ENCODE measurements at places on chromosomes 7 and 10. TPM values are rescaled to one million over a fixed set of nuclear protein-coding genes. Genes with fewer than 3 reads are reported as not detected.

- no peak overlapping the region for H3K27ac ChIP-seq
- no peak overlapping the region for H3K4me3 ChIP-seq
- H3K4me1 ChIP-seq: no peaks in the 10 kb centered on the region
Measured at GRCh38 chr10:113340282-113340681, 212.6 kb upstream of the HABP2 start.

DNA sequence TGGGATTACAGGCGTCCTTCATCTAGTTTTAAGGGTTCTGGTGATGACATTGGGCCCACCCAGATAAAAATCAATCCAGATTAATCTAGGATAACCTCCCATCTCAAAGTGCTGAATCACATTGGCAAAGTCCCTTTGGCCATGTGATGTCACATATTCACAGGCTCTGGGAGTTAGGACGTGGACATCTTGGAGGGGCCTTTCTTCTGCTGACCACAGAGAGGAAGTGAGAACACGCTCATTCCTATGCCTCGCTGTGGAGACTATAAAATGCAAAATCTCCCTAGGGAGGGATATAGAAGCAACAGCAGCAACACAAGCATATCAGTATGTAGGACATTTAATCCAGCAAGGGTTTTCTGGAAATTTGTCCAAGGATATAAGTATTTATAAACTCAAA is 266.0 kb upstream of the PITRM1 start:
- no peaks in the 10 kb centered on the region for H3K4me1 ChIP-seq
- no peaks in the 10 kb centered on the region for H3K36me3 ChIP-seq
- H3K4me3 ChIP-seq: no peak overlapping the region
- no peak for DNase-seq
- H3K27ac ChIP-seq: no peak overlapping the region

DNA sequence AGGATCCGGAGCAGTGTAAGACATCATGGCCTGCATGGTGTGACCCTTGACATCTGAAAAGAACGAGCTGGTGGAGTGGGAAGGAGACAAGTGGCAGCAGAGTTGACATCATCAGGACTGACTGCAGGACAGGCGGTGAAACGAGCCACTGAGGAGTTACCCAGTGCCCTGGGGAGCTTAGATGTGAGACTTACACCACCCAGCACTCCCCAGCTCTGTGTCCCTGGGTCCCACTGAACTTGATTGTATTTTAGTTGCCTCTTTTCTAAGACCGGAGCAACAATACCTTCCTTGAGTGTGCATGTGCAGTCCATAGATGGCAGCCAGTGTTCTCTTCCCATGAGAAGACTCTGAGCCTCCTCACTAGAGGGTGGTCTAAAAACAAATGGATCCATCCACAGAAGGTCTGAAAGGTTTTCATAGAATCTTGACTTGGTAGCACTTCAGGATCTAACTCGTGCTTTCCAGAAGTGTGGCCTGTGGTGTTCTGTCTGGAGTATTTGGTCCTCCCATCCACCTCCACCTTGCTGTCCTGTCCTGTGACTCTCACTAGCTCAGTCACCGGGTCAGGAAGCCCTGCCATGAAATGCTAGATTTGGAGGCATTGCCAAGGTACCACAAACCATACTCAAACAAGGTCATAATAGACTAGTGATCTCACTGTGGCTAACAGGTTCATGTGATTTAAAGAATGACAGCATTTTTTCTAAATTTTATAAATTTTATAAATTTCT is 59.0 kb downstream of the IKZF1 start:
- H3K27ac ChIP-seq: no peak overlapping the region
- no peaks in the 10 kb centered on the region for H3K4me1 ChIP-seq
- no peaks in the 10 kb centered on the region for H3K36me3 ChIP-seq
- DNase-seq: no peak

DNA sequence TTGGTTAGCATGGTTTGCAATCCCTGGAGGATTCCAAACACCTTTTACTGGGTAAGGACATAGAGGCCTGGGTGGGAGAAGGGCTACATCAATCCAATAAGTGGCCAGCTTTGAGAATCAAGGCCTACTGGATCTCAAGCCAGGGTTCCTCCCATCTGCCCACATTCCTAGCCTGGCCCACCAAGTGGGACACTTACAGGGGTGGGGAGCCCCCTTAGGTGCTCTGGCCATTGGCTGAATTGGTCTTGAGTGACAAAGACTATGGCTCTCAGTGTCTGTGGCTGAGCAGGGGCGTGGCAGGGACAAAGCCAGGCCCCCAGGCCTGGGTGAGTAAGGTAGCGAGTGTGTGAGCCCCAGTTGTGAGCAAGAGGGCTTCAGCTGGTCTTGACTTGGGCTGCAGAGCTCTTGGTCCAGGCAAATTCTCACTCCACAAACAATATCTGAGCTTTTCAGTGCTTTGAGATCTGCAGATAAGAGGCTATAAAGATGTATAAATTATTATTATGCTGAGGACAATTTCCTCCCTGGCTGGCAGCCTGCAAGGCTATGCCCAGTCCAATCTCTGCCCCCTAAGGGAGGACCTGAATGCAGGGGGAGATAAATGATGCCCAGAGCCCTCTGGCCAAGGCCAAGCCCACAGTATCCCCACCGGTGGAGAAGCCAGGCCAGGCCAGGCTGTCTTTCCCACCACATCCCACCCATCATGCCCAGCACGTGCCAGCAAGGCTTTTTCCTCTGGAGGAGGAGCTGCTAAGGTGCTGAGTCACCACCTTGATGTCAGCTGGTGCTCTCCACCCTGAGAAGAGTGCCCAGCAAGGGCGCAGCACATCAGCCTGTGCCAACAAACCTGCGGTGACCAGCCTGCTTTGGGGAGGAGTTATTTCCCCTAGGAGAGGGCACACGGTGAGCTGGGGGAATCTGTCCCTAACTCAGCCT is 80.7 kb upstream of the DUSP5 start:
- DNase-seq: no peak
- H3K36me3 ChIP-seq: no peaks in the 10 kb centered on the region
- H3K27ac ChIP-seq: no peak overlapping the region
- no peak overlapping the region for H3K4me3 ChIP-seq

DNA sequence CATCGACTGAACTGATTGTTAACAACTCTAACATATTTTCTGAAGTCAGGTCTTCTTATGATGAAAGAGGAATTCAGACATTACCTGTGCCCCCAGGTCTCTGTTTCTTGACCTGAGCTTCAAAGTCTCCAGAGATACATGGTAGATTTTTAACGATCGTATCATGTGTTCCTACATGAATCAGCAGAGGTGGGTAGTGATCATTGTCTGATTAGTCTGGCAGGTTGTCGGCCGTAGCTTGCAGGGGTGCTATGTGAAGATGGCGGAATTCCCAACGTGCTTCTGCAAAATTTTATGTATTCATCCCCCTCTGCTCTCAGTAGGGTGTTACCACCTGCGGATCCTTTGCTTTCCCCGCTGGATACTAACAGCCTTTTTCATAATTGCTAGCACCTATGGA is 581.9 kb downstream of the GATA3 start:
- no peak overlapping the region for H3K27ac ChIP-seq
- no peak for DNase-seq
- H3K36me3 ChIP-seq: no peaks in the 10 kb centered on the region
- no peaks in the 10 kb centered on the region for H3K27me3 ChIP-seq
- H3K4me3 ChIP-seq: no peak overlapping the region
- peaks cover 5% of the 10 kb centered on the region for H3K4me1 ChIP-seq

GRCh38 chr7:97470726-97471125 is 261.2 kb upstream of the TAC1 start:
- no peaks in the 10 kb centered on the region for H3K27me3 ChIP-seq
- H3K27ac ChIP-seq: no peak overlapping the region
- no peak for DNase-seq
- no peaks in the 10 kb centered on the region for H3K4me1 ChIP-seq

GRCh38 chr10:107427016-107427415 is 262.5 kb upstream of the SORCS1 start:
- no peak for DNase-seq
- H3K4me1 ChIP-seq: no peaks in the 10 kb centered on the region
- no peaks in the 10 kb centered on the region for H3K27me3 ChIP-seq
- H3K36me3 ChIP-seq: no peaks in the 10 kb centered on the region
- H3K27ac ChIP-seq: no peak overlapping the region

DNA sequence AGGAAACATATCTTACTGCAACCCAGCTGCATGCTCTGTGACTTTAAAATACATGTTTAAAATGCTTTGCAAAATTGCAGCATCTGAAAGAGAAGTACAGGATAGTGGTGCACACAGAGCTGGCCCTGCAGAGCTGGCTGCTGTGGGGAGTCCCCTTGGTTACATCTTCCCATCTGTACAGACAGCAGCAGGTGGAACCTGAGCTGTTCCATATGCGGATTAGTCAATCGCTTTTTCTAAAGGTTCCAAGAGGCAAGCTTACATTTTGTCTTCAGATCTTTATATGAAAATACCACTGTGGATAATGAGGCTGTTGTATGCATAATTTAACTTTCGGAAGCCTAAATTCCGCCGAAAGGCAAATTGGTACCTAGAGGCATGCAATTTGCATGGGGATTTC is 444.1 kb downstream of the NRG3 start:
- H3K36me3 ChIP-seq: no peaks in the 10 kb centered on the region
- no peak overlapping the region for H3K27ac ChIP-seq
- H3K4me1 ChIP-seq: no peaks in the 10 kb centered on the region
- no peaks in the 10 kb centered on the region for H3K27me3 ChIP-seq
- DNase-seq: no peak
- H3K4me3 ChIP-seq: no peak overlapping the region

DNA sequence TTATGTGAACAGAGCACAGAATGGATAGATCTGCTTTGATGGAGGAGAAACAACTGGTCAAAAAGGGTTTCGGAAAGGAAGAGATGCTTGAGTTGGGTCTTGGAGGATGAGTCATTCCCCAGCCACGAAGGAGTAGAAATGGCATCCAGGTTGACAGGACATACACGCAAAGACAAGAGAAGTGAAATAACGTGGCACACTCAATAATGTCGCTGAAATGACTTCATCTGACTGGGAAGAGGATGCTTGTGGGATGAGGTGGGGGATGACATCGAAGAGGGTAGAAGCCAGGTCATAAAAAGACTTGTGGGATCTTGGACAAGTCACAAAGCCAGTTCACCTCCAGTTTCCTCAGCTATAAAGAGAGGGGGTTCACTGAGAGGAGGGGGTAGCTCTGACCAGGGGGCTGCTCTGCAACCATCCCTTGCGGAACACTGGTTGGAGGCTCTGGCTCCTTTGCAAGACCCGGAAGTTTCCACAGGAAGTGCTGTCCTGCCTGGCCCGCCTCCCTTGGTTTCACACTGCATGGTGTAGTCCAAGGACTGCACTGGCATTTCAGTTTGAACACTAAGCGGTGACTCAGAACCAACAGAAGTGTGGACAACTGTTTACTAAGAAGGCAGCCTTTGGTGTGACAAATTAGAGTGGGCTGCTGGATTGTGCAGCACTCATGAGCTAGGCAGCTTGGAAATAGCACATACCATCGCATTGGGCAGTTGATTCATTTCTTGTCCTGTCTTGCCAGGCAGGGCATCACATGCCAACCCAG is 189.9 kb upstream of the ADO start:
- H3K4me1 ChIP-seq: no peaks in the 10 kb centered on the region
- H3K27ac ChIP-seq: no peak overlapping the region
- H3K4me3 ChIP-seq: no peak overlapping the region
- H3K36me3 ChIP-seq: no peaks in the 10 kb centered on the region

DNA sequence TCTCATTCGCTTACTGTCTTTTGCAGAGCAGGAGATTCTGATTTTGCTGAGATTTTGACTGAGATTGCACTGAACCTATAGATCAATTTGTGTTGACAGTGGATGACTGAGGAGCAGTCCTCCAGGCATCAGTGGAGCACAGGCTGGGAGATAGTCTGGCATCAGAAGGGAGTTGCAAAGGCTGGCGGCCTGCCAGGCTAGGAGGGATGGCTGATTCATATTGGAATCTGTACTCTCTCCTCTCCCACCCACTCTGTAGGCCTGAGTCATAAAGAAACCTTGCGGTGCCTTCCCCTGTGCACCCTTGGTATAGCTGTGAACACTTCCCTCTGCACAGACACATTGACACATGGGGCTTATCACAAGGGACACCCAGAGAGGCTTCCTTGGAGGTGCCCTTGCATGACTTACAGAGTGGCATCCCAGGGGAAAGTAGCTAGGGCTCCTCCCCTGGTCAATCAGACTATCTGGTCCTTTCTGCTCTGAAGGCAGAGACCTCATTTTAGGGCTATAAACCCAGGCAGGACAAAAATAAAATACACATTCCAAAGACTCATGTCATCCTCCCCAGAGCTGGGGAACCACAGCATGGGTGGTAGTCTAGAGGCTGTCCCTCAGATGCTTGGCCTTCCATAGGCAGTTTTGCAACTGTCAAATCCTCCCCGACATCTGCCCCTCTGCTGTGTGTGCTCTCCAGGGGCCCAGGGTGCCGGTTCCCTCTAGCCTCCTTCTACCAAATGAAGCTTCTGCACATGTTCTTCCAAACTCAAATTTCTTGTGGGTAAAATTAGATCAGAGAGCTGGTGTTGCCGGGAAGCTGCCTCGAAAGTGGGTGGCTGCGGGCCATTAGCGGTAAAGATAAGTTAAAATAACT is 37.4 kb upstream of the EEPD1 start:
- H3K36me3 ChIP-seq: no peaks in the 10 kb centered on the region
- H3K27ac ChIP-seq: peak overlapping the region; percentile 70
- no peaks in the 10 kb centered on the region for H3K27me3 ChIP-seq
- H3K4me3 ChIP-seq: no peak overlapping the region

DNA sequence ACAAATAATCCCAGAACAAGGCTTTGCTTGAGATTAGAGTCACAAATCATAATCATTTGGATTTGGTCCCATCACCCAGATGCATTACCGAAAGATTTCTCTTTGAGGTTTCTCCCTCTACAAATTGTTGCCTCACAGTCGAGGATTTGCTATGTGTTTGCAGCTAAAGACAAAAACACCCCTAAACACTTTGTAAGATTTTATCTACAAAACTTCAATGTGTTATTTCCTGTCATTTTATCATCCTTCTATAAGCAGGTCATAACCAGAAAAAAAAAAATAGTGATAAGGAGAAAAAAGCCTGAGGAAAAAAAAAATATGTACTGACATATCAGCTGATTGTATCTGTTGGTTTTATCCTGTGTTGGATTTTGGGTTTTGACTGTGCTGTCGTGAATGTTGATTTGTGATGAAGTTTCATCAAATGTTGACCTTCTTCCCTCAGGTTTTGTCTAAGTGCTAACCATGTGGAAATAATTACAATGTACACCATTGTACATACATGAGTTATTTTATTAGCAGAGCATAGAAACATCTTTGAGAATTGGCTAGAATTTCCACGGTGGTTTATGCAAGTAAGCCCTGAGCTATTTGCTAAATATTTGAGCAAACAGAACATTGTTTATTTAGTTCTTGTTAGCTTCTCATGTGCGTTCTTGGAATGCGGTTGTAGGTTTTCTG is 274.4 kb downstream of the NEBL start:
- H3K4me1 ChIP-seq: no peaks in the 10 kb centered on the region
- H3K4me3 ChIP-seq: no peak overlapping the region
- no peaks in the 10 kb centered on the region for H3K36me3 ChIP-seq

Gene ZNF33B
- 18.9 TPM for total RNA-seq

Gene TRDMT1
- total RNA-seq: 13.6 TPM

Gene MDFIC
- total RNA-seq: 33.0 TPM

Gene WEE2
- not detected for total RNA-seq

Gene CDK5
- 8.3 TPM for total RNA-seq

Gene SCART1
- 3.9 TPM for total RNA-seq
